BJ (cell line): ENCODE measurements at places on chromosomes 2 and 18.

DNA sequence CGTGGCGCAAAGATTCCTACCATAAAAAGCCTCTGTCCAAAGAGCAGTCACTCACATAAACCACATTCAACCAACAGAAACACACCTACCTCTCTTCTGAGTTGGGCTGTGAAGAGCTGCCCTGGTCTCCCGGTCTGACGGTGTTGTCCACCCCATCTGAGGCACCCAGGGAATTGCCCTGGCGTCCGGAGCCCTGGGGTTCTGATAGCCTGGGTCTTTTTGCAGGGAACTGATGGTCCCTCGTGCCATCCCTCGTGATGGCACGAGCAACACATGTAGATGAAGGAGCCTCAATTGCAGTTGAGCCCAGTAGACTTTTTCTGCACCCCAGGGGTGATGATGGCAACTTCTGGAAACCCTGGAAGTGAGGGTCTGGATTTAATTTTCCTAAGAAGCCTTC is 13.8 kb downstream of the HJURP start:
- no peak for DNase-seq

- no peak for DNase-seq
These were observed 602 bp upstream of the VWC2L start for GRCh38 chr2:214410128-214410775.

DNA sequence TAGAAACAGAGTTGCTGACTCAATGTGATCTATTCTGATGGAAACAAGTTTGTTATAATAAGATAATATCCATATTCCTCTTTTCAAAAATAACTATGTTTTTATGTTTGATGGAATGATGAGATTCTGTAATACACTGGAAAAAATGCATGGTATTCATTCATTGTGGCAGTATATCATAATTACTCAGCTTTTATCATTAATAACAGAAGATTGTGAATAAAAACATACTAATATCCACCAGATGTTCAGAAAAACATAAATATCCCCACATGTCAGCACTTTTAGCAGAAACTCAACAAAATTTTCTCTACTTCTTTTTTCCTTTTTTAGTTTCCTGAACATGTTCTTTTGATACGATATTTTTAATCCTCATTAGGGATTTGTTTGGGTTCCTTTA is 130.9 kb upstream of the CAVIN2 start:
- peak; percentile 9 for DNase-seq

GRCh38 chr2:143263066-143263625 is 133.9 kb downstream of the ARHGAP15 start:
- no peak for DNase-seq

GRCh38 chr18:75223687-75224347 is 13.2 kb downstream of the TSHZ1 start:
- DNase-seq = no peak

DNA sequence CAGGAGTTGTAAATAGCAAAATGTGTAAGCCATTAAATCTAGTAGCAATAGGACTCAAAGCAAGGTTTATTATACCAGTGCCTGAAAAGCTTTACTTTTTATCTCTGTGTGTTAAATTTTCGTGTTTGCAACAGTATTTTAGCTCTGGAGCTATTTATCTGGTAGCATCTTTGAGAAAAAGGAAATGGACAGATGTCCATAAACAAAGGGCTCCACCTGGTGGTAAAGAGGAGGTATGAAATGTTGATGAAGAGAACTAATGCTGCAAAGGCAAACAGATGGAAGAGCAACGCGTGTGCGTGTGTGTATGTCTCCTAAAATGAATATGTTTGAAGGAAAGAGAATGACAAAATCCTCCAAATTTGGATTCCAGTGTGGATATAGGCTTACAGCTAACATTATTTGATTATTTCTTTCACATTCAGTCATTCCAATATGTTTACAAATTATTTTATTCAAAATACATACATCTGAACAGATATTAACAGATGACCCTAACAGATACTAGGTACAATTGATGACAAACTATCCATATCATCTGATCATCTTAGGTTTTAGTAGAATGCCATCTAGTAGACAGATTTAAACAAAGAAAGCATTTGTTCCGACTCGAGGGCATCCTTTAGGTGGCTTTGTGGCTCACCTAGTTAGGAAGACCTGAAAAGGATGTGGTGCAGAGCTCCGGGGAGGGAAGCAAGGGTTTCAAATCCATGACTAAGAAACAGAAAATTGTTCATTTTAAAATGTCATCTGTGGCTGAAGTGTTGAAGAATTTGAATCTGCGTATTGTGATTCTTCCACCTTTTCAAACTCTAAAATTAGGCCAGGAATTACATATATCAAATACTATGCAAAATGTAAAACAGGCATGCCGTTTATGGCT is 383.3 kb downstream of the MTX2 start:
- DNase-seq = no peak

DNA sequence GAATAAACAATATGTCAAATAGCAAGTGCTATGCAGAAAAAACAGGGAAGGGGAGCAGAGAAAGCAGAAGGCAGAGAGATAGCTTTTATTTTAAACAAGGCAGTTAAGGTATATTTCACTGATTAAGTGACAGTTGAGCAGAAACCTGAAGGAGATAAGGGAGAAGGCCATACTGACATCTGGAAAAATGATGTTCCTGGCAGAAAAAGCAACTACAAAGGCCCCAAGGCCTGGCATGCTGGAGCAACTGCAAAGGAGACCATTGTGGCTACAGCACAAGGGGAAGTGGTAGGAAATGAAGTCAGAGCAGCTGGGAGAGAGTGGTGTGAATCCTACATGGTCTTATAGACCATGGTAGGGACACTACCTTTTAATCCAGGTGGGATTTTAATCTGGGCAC is 8.9 kb upstream of the PCBP1 start:
- DNase-seq = no peak

DNA sequence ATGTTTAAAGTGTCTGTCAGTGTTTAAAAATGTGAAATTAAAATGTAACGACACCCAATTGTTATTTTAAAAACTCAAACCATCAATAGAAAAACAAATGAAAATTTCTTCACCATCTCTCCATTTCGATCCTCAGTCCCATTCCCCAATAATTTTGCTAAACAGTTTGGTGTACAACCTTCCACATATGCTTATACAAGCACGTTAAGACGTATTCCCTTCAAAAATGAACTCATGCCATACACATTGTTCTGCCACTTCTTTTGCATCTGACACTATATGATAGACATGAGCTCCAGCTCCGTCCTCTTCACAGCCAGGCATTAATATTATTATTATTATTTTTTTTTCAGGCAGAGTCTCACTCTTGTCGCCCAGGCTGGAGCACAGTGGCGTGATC is 14.1 kb upstream of the MYCN start:
- no peak for DNase-seq

GRCh38 chr2:163773276-163773675 is 37.5 kb upstream of the FIGN start:
- DNase-seq = no peak

GRCh38 chr2:222715742-222716141 is 44.3 kb downstream of the MOGAT1 start:
- no peak for DNase-seq

- no peak for DNase-seq
These were observed 1586.8 kb upstream of the ACVR2A start for GRCh38 chr2:146258071-146258470.

DNA sequence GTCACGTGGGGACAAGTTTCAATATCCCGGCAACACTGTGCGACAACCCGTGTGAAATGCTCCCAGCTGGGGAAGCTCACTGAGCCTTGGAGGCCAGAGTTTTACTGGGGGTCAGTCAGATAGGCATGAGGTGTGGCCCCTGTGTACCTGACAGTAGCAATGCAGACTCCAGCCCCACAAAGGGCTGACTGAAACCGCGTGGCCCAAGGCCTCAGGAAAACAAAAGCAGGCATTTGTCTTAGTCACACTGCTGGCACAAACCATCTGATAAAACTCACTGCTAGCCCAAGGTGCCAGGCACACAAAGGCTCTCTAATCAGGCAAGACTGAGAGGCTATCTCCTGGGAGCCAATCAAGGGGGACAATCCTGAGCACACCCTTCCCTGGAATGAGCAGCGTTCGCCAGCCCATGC is 786.6 kb upstream of the RAB6C start:
- no peak for DNase-seq

DNA sequence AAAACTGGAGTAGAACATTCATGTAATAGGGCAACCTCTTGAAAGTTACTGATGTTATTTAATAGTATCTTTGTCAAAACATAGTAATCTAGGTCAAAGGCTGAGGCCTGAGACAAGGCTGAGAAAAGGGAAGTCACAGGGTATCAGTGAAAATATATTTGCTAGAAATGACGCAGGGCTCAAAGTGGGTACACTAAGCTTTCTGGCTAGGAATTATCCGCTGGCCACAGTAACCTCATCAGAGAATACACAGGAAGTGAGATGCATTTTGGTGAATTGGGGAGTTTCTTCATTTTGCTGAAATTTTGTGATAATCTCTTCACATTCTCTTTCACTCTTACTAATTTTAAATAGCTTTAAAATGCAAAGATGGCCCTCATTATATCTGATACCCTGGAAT is 206.8 kb downstream of the OTX1 start:
- no peak for DNase-seq

DNA sequence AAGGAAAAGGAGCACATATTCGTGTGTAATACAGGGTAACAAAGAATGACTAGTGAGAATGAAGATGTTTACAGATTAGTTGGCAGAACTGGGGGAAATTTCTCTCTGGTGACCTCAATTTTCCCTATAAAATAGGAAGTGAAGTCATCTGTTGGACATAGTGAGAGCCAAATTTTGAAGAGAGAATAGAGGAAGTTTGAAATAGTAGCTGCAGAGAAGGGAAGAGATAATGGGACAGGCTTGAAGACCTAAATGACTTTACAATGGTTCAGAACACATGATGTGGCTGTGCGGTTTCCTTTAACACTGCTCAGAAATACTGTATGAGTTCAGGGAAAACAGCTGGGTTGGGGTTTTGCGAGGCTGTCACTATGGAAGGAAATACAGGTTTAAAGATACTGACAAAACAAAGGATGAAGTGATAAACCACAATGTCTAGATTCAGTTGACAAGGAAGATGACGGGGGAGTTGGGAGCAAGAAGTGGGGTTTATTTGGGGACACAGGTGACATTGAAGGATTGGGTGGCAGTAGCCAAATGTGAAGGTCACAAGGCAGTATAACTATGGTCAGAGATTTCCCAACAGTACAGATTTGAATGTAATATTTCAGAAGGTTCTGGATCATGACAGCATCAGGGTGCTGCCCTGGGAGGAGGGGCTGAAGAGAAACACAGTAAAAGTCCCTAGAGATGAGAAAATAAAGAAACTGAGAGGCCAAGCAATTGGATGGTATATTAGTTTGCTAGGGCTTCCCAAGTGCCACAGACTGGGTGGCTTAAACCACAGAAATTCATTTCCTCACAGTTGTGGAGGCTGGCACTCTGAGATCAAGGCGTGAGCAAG is 82.6 kb upstream of the TANK start:
- no peak for DNase-seq

GRCh38 chr2:112084689-112085374 is 29.8 kb downstream of the TMEM87B start:
- DNase-seq = no peak

DNA sequence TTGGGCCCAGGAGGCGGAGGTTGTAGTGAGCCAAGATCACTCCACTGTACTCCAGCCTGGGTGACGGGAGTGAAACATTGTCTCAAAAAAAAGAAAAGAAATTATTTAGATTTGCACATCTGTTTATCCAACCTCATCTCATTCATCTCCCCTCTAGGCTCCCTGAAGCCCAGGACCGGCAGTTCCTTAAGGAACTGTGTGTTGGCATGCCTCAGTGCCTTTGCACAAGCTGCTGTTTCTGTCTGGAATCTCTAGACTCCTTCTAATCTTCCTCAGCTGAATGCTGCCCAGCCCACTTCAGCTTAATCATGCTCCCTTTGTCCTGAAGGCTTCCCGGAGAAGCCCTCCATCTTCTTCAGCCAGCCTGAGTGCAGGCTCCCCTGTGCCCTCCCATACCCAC is 10.9 kb upstream of the RFX8 start:
- no peak for DNase-seq

- no peak for DNase-seq
These were observed 45.4 kb upstream of the PAPOLG start for GRCh38 chr2:60710707-60711106.

GRCh38 chr18:29436459-29436858 is 1259.5 kb upstream of the CDH2 start:
- DNase-seq = no peak

GRCh38 chr18:69840445-69840844 is 107.2 kb downstream of the CD226 start:
- no peak for DNase-seq

GRCh38 chr2:232652505-232652851 is 19.1 kb downstream of the EFHD1 start:
- no peak for DNase-seq

- DNase-seq = no peak
These were observed 37.1 kb downstream of the EVA1A start for GRCh38 chr2:75523313-75524275.

- no peak for DNase-seq
These were observed 15.6 kb downstream of the ODC1 start for GRCh38 chr2:10432311-10433181.

DNA sequence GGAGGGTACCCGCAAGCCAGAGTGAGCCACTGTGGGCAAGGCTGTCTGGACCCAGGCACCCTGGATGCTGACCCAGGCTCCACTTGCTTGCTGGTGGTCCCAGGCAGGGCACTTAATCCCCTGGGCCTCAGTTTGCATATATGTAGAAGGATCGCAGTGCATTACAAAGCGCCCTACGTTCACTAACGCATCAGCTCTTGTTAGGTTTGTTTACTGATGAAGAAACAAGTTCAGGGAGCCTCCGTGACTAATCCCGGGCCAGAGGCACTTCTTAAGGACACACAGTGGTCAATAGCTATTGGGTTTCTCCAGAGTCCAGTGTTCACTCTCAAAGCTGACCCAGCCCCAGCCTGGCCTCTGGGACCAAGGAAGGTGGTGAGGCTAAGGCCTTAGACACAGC is 70.2 kb downstream of the LBH start:
- no peak for DNase-seq

- DNase-seq = no peak
These were observed 92.6 kb upstream of the CREB1 start for GRCh38 chr2:207437136-207437523.

- DNase-seq = no peak
These were observed 75.2 kb upstream of the EPB41L5 start for GRCh38 chr2:119937680-119938079.

GRCh38 chr18:47815486-47816270 is 114.8 kb downstream of the SMAD2 start:
- DNase-seq = no peak

- no peak for DNase-seq
These were observed 39.0 kb upstream of the NEDD4L start for GRCh38 chr18:58005011-58005410.

DNA sequence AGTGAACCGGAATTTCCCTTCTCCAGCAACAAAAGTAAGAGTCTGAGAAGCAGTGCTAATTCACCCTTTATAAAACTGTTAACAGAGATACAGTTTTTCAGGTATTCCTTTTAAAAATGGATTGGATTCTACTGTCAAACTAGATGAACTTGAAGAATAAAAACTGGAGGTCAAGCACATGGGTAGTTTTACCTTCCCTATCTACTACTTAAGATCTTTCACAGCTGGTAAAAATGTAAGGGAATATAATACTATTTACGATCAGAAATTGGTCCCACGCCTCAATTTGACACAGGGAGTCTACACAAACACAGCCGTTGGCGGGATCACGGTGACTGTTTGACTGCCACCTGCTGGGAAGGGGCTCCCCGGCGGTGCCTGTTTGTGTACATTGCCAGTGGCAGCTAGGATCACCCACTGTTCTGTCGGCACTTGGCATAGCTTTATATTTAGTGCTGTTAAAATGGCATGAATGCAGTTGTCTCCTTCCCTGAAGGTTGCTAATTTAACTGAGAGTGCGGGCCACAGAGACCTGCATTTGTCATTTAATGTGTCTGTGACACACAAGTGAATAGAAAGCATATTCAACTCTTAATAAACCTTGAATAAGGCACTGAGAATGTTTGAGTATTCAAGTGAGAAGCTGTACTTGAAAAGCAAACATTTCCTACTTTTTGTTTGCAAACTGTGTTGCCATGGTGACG is 59.5 kb downstream of the ABCG8 start:
- no peak for DNase-seq
